Activated T-helper 1 cell treated with anti-CD3 and anti-CD28 coated beads, Interleukin-2, amount 50 U/mL, for 16 hours (primary cell): ENCODE measurements at places on chromosomes 12 and 14.

GRCh38 chr12:128727999-128728398 lies 95.8 kb downstream of the SLC15A4 start:
- no peak for DNase-seq

GRCh38 chr14:21846227-21846885 lies 172.7 kb upstream of the OR4E1 start:
- peak; percentile 48 for DNase-seq

GRCh38 chr12:32205731-32206130 lies 99.1 kb downstream of the BICD1 start:
- DNase-seq, result no peak

DNA sequence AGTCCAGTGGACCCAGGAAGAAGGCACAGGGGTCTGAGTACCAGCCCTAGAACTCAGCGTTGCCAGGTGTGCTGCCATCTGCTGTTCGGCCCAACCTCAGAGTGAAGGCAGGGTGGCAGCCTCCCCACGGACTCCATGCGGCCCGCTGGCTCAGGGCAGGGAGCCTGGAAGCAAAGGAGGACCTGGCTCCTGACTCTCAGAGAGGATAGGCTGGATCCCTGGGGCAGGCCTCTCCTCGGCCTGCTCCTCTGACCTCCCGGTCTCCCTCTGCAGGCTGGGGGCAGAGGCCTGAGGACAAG lies 10.1 kb downstream of the MCRS1 start:
- DNase-seq, result no peak

- DNase-seq, result no peak
Measured at GRCh38 chr14:74583689-74584434, 28.2 kb downstream of the LTBP2 start.

- no peak for DNase-seq
Measured at GRCh38 chr12:54373649-54374561, 9.6 kb upstream of the GPR84 start.

GRCh38 chr14:69584389-69584788 lies 9.7 kb upstream of the CCDC177 start:
- DNase-seq, result no peak

DNA sequence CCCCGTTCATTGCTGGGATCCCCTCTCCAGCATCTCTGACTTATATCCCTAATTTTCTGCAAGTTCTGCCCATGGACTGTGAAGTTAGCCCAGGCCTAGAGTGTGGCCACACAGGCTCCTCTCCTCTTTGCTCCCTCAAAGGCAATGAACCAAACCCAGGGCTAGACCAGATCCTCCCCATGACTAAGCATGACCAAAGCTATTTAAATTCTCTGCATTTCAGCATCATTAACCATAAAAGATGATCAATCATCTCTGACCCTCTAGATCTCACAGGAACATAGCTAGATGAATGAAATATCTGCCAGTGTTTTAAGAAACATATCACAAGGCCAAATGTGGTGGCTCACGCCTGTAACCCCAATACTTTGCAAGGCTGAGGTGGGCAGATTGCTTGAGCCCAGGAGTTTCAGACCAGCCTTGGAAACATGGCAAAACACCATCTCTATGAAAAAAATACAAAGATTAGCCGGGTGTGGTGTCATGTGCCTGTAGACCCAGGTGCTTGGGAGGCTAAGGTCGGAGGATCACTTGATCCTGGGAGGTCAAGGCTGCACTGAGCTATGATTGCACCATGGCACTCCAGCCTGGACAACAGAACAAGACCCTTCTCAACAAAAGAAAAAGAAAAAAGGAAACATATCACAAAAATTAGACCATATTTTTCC lies 2.2 kb upstream of the KRT3 start:
- DNase-seq, result no peak

- DNase-seq, result no peak
Measured at GRCh38 chr14:83470466-83470865, 1936.8 kb upstream of the SEL1L start.

- DNase-seq, result no peak
Measured at GRCh38 chr12:132747896-132748295, 13.7 kb downstream of the ANKLE2 start.

DNA sequence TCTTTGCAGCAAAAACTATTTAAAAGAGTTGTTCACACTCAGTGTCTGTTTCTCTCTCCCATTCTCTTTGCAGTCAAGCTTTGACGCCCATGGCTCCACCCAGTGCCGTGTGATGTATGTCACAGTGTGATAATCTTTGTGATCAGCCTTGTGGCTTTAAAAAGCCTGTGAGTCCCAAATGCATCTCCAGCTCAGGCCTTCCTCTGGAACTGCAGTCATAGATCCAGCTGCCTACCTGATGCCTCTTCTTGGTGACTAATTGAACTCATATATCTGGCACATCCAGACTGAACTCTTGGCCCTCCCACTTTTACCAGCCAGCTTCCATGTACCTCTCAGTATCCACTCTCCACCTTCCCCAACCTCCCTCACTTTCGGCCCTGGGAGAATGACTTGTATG lies 182.8 kb upstream of the ARHGAP5 start:
- no peak for DNase-seq

DNA sequence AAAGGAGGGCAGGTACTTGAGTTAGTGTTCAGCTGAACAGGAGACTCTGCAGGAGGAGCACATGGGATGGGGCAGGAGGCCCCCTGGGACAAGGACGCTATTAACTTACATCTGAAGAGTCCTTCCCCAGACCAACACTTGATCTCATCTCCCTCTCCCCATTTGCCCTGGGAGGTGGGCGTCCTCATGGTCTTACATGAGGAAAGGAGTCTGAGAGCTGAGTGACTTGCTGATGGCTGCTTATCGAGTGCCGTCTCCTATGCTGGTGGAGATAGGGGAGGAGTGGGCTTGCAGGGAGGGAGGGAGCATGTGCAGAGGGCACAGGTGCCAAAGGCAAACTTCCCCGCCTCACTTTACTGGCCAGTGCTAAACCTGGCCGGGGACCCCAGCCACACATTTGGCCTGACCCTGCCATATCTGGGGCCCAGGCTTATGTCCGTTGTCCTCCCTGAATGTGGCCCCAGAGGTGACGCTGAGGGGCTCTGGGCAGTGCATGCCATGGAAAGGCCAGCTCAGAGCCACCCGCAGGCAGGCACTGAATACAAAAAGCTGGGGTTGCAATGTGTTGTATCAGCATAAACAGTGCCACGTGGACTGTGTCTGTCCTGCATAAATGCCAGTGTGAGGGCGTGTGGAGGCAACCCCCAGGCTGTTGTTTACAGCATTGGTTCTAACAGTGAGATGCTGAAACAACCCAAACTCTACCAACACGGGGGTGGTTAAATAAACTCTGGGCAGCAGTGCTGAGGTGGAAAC lies 29.4 kb downstream of the FAIM2 start:
- no peak for DNase-seq

- no peak for DNase-seq
Measured at GRCh38 chr12:24617471-24617870, 331.4 kb downstream of the BCAT1 start.

- no peak for DNase-seq
Measured at GRCh38 chr12:54329759-54330158, 4.8 kb downstream of the COPZ1 start.

DNA sequence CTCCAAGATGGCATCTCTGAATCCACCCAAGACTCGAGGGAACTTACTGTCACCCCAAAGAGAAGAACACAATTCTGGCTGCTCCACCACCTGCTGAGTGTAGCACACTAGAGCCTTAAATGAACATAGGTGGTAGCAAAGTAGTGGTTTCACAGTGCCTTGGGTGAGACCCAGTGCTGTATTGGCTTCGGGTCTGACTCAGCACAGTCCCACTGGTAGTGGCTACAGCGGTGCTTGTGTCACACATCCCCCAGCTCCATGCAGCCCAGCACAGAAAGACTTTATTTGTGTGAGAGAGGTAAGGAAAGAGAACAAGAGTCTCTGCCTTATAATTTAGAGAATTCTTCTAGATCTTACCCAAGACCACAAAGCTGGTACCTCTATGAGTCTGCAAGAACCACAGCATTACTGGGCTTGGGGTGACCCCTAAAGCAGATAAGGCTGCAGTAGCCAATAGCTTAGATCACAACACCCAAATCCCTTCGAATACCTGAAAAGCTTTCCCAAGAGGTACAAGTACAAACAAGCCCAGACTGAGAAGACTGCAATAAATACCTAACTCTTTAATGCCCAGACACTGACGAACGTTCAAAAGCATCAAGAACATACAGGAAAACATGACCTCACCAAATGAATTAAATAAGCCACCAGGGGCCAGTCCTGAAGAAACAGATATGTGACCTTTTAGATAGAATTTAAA lies 83.3 kb upstream of the SLC38A4 start:
- no peak for DNase-seq

DNA sequence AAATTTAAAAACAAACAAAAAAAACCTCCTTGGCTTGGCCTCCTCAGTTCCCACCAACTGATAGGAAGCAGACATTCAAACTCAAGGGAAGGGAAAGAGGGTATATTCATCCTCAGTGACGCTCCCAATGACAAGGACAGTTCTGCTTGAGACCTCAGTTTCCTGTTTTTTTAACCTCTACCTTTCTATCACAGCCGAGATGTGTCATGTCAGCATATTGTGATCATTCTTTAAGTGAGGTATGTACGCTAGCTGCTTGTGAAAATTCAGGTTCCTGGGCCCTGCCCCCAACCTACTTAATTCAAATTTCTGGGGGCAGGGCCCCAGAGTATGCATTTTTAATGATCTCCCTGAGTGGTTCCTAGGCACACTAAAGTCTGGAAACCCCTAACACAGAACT lies 611.9 kb upstream of the TBX3 start:
- DNase-seq, result no peak
